SK-MEL-5 (cell line): ENCODE measurements at places on chromosomes 11 and 22. TPM values are rescaled to one million over a fixed set of nuclear protein-coding genes. Genes with fewer than 3 reads are reported as not detected.

SPTBN2 gene
- 19.5 and 23.3 TPM in 2 replicates for total RNA-seq

ST14 gene
- not detected in 2 replicates for total RNA-seq

GRCh38 chr11:37313266-37313665, 715.2 kb upstream of the RAG2 start:
- no peak for DNase-seq

- peak; percentile 84 for DNase-seq
Observed at GRCh38 chr22:50274311-50274710, 4.1 kb upstream of the MAPK11 start.

PISD gene
- total RNA-seq = 26.8 TPM in 2 replicates

DNA sequence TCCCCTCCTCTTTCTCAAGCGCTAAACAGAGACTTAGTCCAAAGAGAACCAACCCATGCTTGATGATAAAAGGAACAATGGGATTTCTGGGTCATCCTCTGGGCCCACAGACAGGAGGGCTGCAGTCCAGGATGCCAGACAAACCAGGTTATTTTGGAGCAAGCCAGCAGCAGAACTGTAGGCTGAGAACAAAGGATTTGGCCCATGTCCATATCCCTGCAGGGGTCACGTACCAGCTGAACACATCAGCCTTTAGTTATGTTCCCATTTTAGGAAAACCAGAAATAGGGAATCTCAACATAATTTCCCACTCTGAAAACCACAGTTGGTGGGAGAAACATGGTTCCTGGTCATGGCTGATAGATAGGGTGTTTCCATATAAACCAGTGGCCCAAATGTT, 533.6 kb upstream of the CADM1 start:
- DNase-seq = no peak

BTBD18 gene
- total RNA-seq = not detected in 2 replicates

ACR gene
- total RNA-seq = not detected in 2 replicates

DNA sequence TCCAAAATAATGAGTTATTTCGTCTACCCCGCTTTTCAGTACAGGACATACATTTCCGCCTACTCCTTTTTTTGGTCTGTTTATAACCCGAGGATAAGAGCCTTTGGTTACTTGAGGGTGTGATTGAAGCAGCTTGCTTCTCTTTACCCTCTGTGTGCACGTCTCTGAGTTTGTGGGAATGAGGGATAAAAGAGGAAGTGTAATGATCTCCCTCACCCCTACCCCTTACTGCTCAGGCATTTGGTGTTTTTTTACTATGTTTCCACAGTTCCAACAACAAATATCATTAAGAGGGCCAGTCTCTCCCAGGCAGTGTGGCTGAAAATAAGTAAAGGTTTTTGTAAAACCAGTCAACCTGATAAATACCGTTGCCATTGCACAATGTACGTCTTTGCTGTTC, 83.2 kb upstream of the GAL start:
- no peak for DNase-seq

- peak; percentile 78 for DNase-seq
Observed at GRCh38 chr11:5596607-5597201, at the start of gene TRIM6. Gene TRIM6, plus strand, starts transcription at chr11:5596637. Its CDS starts 261 bp downstream, at chr11:5596898.

PATE2 gene
- total RNA-seq = 0.11 and 0.53 TPM in 2 replicates

DNA sequence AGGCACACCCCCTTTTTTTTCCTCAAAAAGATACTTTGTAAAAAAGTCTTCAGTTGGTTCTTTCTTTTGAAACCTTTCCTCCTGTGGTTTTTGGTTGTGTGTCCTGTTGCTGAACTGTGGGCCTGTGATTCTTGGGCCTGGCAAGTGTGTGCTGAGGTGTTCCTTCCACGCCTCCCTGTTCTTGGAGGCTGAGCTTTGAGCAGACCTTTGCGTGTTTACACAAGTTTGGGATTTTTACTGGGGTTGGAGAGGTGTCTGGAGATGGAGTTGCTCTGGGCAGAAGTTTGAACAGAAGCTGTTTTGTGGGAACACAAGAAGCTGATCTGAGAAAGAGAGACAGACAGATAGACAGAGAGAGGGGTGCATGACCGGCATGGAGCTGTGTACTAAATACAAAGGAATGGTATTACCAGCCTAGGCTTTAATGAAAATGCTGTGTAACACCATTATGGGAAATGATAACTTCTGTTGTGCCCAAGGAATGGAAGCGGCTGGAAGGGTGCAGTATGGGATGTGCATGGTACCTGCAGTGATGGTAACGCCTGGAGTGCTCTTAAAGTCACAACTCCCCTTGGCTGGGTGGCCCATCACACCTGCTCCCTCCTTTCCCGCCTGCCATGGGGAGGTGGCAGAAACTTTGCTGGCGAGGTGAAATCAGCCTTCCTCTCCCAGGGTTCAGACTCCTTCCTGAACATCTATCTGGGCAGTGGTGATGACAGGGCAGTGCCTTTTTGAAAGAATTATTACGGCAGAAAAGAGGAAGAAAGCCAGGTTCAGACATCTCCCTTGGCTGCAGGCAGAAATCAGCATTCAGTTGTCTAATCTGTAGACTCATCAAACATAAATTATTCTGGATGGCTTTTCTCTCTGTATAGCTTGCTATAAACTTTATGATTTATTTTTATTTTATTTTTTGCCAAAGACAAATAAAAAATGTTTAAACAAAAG, 70.4 kb downstream of the LDLRAD3 start:
- no peak for DNase-seq

BACE1-AS gene
- total RNA-seq = 2.4 and 3.1 TPM in 2 replicates
